Sigmoid colon (tissue), 7 donors: ENCODE measurements at places on chromosomes 7 and 10.
A peak's percentile ranks its signal among the peaks of the same experiment; 100 is the strongest.

- DNase-seq = no peak
Observed at GRCh38 chr10:34094146-34094696, 720.9 kb downstream of the PARD3 start.

DNA sequence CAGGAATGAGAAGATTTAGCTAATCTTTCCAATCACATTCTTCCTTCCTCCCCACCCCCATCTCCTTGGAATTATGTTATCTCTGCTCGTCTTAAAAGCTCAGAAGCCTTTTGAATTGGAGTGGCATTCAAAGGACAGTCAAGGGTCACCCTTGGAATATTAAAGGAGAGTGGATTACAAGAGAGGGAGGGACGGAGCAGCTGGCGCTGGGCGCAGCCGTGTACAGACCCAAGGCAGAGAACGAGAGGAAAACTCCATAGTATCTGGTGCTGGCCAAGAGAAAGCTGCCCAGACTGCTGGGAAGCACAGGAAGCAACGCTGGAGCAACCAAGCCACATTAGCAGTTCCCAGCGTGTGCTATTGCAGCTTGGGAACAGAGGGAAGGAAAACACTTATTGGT, 95.7 kb downstream of the POU6F2 start:
- no peak for DNase-seq

GRCh38 chr10:93261961-93262610, 188.4 kb downstream of the CYP26A1 start:
- DNase-seq = no peak

GRCh38 chr7:114084472-114085312, 165.9 kb upstream of the PPP1R3A start:
- peak; percentile 85 for DNase-seq

- peak; percentile 53 for DNase-seq
Observed at GRCh38 chr10:86329896-86330680, 36.5 kb downstream of the GRID1 start.

DNA sequence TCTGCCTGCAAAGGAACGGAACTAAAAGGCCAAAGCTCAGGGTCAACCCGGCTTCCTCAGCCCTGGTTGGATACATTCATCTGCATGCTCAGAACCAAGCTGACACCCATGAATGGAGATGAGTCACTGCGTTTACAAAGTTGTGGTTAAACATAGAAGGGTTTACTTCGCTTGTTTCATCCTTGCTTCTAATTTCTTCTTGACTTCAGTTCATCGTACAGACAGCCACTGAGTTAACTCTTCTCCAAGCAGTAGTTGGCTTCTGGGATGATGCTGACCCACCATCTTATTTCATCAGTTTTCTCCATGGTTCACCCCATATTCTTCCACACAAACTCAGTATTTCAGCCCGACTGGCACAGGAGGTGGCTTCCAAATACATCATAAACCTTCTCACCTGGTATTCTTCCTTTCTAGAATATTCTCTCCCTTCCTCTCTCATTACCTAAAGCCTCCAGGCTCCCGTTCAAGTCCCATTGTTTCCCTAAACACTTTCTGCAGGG, 166.3 kb upstream of the RNF32 start:
- DNase-seq = no peak

DNA sequence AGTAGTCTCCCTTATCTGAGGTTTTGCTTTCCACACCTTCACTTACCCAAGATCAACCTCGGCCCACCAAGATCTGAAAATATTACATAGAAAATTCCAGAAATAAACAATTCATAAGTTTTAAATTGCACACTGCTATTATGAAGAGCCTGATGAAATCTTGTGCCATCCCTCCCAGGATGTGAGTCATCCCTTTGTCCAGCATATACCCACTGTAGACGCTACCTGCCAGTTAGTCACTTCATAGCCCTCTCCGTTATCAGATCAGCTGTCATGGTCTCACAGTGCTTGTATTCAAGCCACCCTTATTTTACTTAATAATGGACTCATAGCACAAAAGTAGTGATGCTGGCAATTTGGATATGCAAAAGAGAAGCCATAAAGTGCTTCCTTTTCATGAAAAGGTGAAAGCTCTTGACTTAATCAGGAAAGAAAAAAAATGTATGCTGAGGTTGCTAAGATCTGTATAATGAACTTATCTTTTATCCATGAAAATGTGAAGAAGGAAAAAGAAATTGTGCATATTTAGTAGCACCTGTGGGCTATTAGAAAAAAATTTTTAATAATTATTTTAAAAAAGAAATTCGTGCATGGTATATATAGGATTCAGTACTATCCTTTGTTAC, 9.8 kb upstream of the MRPS16 start:
- DNase-seq = no peak
